ENCODE measurements at places on chromosomes 5 and 9. TPM values are rescaled to one million over a fixed set of nuclear protein-coding genes. Genes with fewer than 3 reads are reported as not detected.

HAPLN1 gene
- 3.2 TPM for polyA plus RNA-seq

SMC5 gene
- 42.7 TPM for polyA plus RNA-seq

ZNF879 gene
- polyA plus RNA-seq: 5.6 TPM

FOXD4L6 gene
- polyA plus RNA-seq: not detected

CDX1 gene
- 0.54 TPM for polyA plus RNA-seq

PDE6A gene
- polyA plus RNA-seq: 0.14 TPM

TRIM14 gene
- polyA plus RNA-seq: 8.3 TPM

NTNG2 gene
- 0.46 TPM for polyA plus RNA-seq

NUTM2F gene
- polyA plus RNA-seq: not detected

RFESD gene
- polyA plus RNA-seq: 3.4 TPM

DNA sequence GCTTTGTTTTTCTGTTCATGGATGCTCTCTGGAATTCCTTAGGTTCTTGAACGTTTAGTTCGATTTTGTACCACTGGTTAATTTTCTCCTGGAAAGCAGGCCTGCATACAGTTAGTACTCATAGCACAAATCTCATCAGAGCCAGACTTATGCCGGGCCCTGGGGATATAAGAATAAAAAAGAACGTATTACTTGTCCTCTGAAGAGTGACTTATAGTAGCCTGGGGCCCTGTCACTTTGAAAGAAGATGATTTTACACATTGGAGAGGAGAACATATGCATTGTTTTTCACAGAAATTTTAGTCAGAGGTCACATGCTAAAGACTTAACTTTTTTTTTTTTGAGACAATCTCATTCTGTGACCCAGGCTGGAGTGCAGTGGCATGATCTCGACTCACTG is 50.3 kb downstream of the ZNF462 start:
- DNase-seq: no peak

DNA sequence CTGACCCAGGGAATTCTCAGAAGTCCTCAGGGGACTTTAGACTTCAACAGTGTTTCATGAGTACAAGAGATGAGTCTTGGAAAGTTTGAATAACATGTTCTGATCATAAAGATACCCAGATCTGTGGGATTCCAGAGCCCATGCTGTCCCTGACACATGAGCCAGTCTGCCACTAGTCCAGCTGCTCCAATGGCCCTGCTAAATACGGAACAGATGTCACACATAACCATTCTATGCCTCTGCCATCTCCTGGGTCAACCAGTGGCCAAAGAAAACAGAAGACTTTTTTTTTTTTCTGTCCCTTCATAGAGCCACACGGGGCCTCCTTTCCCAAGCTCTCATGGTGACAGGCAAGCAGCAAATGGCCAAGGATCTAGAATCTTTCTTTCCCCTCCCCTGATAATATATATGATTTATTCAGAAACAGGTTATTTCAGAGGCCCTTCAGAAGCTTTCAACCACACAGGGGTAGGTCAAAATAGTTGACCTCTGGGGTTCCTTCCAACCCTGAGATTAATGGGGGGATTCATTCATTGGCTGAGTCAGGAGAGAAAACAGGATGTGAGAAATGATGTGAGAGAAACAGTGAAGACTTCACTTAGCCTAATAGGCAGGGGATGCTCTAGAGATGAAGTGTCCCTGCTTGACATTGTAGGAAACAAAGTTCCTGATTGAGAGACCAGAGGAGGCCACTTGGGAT is 367.7 kb downstream of the CDK5RAP2 start:
- DNase-seq: no peak

DNA sequence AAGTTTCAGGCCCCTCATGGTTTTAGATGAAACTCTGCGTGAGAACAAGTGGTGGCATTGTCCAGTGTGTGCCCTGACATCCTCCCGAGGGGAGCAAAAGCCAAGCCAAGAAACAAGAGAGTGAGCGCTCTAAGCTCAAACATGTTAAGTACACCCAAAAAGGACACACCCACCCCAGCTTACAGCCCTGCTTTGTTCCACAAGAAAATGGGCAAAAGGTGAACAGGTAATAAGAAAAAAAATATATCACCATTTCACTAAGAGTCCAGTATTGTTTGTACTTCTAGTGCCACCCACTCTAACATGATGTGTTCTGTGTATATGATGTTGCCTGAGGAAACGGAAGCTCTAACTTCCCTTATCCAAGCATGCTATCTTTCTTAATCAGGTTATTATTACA is 278.2 kb downstream of the SLIT3 start:
- DNase-seq: no peak

GRCh38 chr5:2066373-2066772 is 183.6 kb upstream of the IRX4 start:
- no peak for DNase-seq

GRCh38 chr9:859251-859650 is 17.8 kb downstream of the DMRT1 start:
- DNase-seq: no peak

DNA sequence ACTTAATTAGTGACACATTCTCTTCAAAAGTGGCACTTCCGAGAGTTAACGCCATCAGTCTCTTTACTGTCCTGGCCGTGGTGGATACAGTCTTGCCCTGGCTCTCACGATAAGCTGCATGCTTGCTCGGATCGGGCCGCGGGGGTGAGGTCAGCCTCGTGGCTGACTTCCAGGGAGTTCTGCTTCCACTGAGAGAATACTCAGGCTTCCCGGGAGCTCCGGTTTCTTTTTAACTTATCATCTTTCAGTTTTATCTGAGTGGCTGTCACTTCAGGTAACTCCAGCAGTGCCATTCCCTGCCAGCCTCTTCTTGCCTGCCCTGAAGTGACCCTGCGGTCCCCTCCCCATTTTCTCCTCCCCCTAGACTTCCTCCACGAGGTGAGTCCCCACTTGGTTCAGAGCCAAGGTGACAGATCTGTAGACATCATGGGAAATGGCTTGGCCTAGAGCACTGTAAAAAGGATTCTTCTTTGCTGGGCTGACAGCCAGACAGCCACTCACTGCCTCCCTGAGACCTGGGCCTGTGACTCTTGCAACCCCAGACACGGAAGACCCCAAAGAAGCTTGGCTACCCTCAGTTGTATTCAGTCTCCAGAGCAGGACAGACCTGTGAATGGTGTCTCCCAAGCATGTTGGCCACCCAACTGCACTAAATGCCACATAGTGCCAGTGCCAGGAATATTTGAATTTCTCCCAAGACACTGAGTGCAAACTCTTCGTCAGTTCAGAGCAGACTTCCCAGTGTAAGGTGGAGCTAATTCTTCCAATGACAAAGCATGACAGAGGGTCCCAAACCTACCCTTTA is 95.1 kb downstream of the DAPK1 start:
- no peak for DNase-seq

GRCh38 chr5:152608458-152608857 is 203.4 kb upstream of the NMUR2 start:
- DNase-seq: peak; percentile 84

DNA sequence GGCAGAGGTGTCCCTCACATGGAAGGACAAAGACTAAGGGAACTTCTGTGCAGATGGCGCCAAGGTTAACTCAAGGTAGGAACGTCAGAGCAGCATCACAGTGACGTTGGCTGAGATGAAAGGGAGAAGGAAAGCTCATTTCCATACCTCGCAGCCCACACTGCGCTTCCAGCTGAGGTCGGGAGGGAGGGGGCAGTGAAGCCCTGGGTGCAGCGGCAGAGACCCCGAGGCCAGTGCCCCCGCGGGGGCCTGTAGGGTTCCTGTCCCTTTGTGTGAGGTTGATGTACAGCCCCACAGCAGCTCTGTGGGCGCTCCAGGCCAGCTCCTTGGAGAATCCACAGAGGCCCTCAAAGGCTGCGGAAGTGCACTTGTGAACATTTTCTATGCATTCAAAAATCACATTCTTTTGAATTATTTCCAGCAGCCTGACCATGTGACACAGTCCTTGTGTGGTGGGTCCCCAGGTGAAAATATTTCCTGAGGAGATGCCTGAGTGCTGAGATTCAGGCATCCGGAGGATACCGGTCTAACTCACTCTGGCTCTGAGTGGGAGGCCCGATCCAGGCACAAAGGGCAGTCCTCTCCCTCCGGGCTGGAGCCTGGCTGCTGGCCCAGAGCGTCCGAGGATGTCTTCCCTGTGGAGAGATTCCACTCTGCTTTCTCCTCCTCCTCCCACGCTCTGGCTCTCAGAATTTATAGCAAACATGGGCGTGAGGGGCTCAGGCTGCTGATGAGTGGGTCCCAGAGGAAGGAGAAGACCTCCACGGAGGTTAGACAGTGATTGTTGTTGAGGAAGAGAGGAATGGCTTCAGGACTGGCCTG is 150.7 kb downstream of the ICE1 start:
- DNase-seq: peak; percentile 41

DNA sequence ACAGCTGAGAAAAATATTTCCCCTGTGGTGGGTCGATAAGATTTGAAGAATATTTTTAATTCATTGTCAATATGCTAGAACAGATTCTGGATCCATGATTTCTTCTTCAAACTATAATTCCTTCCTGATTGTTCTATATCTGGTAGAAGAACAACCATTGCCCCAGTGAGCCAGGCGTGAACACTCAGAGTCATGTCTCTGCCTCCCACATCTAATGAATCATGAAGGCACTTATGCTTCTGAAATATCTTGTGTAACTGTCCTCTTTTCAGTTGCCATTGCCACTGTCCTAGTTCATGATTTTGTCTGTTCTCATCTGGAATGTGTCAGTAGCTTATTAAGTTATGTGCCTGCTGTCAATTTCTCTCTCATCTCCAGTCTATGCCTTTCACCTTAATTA is 40.0 kb downstream of the GABRG2 start:
- no peak for DNase-seq

- DNase-seq: no peak
Observed at GRCh38 chr9:15277400-15278090, 29.5 kb downstream of the TTC39B start.
